ENCODE measurements at places on chromosomes 5 and 9.
A peak's percentile ranks its signal among the peaks of the same experiment; 100 is the strongest.

- DNase-seq, result no peak
These were observed 4.3 kb downstream of the SH3GLB2 start for GRCh38 chr9:129023908-129024233.

- peak; percentile 91 for DNase-seq
These were observed 92.7 kb downstream of the VCAN start for GRCh38 chr5:83564069-83564749.

GRCh38 chr9:123851851-123852250 lies 78.1 kb downstream of the DENND1A start:
- no peak for DNase-seq

DNA sequence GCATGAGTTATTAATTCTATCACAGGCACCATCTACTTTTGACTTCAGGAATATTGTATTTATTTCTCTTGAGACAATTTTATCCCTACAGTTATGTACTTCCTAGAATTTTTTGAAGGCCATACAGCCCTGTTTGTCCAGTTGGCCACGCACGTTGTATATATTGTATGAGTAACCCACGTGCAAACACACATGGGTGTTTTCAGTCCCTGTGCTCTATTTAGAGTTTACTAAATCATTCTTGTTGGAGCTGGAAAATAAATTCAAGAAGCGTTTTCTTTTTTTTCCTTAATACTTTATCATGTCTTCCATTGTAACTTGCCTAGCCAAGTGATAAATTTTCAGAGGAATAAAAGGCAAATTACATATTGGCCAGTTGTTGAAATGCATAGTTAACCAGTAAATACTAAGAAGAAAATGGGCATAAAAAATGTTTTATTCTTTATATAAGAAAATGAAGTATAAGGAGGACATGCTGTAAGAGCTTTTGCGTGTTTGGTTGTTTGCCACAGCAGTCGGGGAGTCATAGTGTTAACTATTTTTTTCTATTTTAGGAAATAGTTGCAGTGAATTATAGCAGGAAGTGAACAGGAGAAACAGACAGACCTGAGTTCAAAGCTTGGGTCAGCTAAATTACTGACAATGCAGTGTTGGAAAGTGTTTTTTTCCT lies 86.4 kb upstream of the MINAR2 start:
- no peak for DNase-seq

GRCh38 chr5:96957254-96958049 lies 21.6 kb downstream of the LNPEP start:
- no peak for DNase-seq

GRCh38 chr9:137586854-137587253 lies 3.5 kb downstream of the ZMYND19 start:
- DNase-seq, result no peak

GRCh38 chr9:13279284-13280141 lies at the start of gene MPDZ:
MPDZ (minus strand) TSS chr9:13279692; CDS start chr9:13250315, 29,377 bp downstream.
- DNase-seq, result peak; percentile 88

GRCh38 chr9:4842213-4842612 lies 49.5 kb downstream of the RCL1 start:
- no peak for DNase-seq

GRCh38 chr5:67425514-67425913 lies 228.9 kb upstream of the CD180 start:
- DNase-seq, result no peak

DNA sequence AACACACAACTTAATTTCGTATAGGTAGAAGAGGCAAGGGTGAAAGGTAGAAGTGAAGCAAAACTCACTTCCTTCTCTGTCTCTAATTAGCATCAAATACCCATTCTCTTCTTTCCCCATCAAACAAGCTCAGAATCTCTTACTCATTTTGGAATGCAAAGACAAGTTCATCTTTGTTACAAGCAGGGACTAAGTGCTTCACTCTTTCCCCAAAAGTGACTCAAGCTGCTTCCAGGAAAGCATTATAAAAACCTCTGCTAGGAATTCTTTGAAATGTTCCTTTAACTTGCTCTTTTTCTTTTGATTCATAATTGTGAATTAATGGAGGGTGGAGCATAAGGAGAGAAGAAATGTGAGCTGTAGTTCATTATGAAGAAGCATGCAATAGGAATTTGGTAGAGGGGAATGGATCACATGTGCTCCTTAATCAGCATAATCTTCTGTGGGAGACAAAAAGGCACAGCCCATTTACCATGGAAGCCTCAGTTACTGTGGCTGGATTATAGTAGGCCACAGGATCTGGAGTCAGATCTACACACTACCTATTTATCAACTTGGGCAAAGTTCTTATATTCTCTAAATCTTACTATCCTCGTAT lies 109.5 kb upstream of the DPYSL3 start:
- no peak for DNase-seq

GRCh38 chr9:98538626-98539031 lies 170.1 kb downstream of the GABBR2 start:
- peak; percentile 64 for DNase-seq

DNA sequence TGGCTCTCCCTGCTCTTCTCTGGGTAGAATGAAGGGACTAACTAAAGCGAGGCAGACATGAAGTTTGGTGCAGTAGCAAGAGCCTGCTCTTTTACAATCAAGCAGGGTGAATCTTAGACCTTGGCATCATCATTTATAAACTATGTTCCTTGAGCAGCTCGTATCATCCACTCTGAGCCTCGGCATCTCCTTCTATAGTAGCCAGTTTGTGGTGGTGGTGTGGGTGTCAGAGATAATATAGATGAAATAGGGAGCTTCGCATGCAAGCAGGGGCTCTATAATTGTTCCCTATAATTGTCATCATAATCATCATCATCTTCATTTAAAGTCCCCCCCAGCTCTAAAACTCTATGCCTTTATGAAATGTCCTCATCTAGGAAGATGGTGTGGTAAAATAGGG lies 72.5 kb upstream of the SAP30L start:
- no peak for DNase-seq

DNA sequence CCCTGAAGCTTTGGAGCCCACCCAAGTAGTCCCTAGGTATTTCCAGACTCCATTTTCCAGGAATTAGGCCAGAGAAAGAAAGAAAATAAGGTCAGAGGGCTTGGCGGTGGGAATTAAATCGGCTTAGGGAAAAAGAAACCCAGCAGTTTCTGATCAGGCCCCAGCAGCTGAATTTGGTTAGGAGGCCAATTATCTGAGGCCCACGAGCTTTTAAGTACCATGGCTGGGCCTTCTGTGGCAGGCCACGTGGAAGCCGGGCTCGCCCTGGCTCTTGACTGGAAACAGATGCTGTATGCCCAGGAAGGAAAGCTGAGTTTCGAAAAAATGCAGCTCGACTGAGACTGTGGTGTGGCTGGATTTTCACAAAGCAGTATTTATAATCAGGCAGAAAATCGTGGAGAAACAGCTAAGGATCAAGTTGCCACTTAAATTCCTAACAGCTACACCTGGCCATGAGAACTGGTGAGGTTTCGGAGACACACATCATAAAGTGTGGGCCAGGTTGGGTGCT lies 75.1 kb upstream of the PANK3 start:
- DNase-seq, result no peak

DNA sequence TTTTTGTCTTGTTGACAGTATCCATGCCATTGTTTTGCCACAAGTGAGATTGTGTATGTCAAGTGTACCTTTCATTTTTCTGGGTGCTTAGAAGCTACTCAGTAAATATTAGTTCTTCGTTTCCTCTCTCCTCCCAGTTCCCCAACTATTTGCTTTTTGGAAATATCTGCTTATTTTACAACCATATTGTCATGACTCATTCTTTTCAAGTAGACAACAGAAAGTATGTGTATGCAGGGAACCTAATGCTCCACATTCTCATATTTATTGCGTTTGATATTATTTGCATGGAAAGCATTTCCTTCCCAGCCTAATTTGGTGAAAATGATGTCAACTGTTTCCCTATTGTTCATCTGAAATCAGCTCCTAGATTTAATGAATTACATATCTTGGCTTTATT lies 483.7 kb upstream of the RIOK2 start:
- DNase-seq, result no peak

- DNase-seq, result no peak
These were observed 143.3 kb upstream of the LMX1B start for GRCh38 chr9:126470241-126470993.

DNA sequence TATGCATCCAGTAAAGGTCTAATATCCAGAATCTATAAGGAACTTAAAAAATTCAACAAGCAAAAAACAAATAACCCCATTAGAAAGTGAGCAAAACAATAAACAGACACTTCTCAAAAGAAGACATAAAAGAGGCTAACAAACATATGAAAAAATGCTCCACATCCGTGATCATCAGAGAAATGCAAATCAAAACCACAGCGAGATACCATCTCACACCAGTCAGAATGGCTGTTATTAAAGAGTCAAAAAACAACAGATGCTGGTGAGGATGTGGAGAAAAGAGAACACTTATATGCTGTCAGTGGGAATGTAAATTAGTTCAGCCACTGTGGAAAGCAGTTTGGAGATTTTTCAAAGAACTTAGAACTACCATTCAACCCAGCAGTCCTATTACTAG lies 86.1 kb downstream of the WWC1 start:
- no peak for DNase-seq

DNA sequence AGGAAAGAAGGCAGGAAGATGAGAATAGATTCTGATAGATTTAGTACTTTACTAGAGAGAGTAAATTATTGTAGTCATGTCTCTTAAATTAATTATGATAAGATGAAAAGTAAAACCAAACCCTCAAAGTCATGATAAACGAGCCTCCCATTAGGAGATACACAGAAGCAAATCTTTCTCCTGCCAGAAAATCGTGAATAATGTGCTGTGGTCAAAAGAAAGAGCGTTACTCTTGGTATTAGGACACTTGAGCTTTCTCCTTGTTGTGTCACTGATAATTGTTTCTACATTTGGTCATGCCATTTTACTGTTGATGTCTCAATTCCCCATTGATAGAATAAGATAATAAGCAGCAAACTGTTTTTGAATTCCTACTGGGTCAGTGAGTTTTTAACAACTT lies 562.8 kb upstream of the TLE4 start:
- DNase-seq, result no peak

- no peak for DNase-seq
These were observed 3.6 kb downstream of the NFIB start for GRCh38 chr9:14310311-14310710.

DNA sequence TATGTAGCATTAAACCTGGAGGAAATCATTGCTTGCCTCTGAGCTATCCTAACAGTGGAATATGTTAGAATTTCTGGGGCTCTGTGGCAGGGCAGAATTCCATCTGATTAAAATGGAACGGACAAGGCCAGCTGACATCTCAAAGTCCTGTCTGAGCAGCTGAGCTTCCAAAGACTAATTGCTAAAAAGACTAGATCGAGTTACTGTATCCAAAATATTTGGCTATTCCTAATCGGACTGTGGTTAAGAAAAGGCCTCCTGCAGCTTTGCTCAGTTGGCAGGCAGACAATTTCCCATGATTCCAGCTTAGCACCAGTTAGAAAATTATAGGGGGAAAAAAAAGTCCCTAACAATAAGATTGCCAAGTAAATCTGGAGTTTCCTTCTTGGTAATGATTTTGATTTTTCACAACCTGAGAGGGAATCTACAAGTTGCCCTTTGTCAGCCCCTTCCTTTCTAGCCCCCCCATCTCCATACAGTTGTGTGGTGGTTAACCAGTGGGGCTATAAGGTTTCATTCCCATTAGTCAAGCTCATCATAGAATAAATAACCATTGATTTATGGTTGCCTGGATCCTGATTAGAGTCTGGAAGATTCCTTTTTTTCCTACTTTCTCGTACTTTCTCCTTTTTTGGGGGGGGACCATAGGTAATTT lies 26.4 kb downstream of the PTGR1 start:
- no peak for DNase-seq

DNA sequence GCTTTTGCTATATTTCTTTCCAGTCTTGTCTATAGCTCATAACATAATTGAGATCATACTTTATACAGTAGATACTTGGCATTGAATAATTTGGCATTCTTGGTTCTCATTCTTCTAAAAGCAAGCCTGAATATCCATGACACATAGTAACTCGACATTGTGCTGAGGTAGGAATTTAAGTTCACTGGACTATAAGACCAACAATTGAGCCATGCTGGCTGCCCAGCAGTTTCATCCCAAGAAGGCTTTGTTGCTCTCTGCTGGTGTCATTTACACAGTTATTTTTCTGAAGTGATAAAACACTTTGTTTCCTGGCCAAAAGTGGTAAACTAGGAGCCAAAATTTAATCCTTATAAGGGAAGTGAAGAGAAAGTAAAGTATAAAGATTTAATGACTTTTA lies 192.0 kb downstream of the ADAMTSL1 start:
- DNase-seq, result no peak

GRCh38 chr5:75331095-75332090 lies 5.6 kb upstream of the HMGCR start:
- no peak for DNase-seq

DNA sequence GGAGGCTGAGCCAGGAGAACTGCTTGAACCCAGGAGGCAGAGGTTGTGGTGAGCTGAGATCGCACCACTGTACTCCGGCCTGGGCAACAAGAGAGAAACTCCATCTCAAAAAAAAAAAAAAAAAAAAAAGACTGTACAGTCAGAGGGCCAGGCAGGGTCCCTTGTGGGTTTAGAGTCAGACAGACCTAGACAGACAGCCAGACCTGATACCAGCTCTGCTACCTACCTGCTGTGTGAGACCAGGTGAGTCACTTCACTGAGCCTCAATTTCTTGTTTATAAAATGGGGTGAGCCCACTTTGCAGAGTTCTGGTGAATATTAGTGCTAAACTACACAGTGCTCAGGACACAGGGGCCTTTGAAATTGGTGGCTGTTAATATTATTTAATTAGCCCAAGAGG lies 19.7 kb downstream of the TRIM14 start:
- no peak for DNase-seq

- DNase-seq, result no peak
These were observed 78.9 kb downstream of the SMARCA2 start for GRCh38 chr9:2093920-2094597.

- no peak for DNase-seq
These were observed 47.7 kb upstream of the ATP10B start for GRCh38 chr5:160899735-160900134.

- DNase-seq, result no peak
These were observed 116.0 kb downstream of the NMUR2 start for GRCh38 chr5:152288917-152289595.

GRCh38 chr9:37921546-37922300 lies 17.8 kb upstream of the SLC25A51 start:
- no peak for DNase-seq

DNA sequence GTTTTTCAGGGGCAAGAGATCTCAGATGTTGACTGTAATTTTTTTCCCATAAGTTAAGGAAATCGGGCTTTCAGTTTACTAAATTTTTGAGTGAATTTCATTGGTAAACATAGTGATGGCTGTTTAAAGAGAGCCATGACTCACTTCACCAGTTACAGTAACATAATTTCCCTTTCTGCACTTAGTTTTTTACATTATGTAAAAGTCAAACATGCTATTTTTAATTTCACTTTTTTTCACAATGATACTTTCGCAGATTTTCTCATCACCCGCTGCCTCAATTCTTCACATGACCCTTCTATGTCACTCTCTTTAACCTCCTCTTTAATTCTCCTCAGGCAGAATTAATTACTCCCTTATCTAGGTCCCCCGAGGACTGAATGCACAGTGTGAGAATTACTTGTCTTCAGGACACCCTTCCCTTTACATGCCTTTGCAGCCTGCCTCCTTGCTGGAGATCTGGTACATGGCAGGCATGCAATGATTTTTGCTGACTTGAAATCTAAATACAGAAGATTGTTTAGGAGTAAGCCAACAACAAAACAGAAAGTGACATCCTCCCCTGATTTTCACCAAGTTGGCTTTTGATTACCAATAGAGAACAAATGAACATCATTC lies 217.5 kb upstream of the S1PR3 start:
- DNase-seq, result no peak
